ENCODE measurements at places on chromosomes 11 and 22.
A peak's percentile ranks its signal among the peaks of the same experiment; 100 is the strongest.

DNA sequence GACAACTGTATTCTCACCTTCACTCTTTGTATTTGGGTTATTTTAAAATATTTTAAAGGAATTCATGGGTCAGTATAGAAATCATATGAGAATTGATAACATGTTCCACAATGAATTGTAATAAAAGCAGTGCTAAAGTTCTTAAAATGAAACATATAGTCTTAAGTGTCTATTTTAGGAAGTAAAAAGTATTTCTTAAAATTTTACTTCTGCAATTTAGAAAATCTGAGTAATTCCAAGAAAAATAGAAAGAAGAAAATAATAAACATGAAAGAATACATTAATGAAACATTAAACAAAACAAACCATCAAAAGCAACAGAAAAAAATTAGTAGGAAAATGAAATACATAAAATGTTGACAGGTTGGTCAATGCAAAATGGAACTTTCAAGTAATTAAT is 332.4 kb downstream of the ETS1 start:
- no peak for DNase-seq

DNA sequence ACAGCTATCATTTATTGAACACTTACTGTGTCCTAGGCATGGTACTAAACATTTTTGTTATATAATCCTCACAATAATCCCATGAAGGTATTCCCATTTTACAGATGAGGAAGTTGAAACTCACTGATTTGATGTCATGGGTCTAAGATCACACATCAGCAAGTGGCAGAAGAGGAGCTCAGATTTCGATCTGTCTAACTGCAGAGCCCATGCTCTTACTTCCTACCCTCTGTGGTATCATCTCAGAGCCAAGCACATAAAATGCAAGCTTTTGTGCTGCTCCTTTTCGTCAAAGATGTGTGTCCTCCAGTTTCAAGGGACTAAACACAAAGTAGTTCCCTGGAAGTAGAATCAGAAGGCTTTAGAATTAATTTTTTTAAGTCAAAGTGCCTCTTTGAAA is 71.1 kb downstream of the ARFGAP2 start:
- DNase-seq: no peak

DNA sequence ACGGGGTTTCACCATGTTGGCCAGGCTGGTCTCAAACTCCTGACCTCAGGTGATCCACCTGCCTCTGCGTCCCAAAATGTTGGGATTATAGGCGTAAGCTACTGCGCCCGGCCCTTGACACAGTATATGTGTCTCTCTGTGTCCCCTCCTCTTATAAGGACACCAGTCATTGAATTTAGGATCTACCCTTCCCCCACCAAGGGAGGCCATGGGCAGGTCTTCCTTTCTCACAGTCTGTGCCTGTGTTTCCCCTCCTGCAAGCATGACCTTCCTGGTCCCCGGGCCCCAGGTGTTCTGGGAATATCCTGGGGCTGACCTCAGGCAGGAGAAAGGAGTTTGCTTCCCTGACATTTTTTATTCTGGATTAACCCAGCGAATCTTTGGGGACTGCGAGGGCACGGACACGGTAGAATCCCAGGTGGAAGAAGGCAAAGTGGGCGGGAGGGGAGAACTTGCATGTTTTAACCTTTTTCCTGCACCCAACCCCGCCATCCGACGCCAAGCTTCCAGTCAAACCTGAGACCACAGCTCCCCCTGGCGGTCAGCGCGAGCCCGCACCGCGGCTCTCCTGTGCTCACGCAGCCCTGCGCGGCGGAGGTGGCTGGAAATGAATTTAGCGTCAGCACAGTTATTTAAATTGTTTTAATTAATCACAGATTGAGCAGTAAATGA is 42.1 kb upstream of the ISX start:
- peak; percentile 6 for DNase-seq

DNA sequence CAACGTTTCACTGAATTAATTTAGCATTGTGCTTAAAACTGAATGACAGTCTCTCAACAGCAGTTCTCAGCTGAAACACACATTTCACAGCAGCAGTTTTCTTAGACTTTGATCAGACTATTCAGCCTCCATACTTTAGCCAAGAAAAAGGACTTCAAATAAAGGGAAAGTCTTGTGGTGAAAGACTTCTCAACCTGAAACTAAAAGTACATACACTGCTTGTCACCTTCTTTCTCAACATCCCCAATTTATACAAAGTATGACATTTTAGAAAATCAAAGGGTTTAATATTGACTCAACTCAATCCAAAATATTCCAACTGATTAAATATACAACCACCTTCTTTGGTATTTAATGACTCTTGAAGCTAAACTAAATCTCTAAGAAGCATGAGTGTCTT is 419.0 kb downstream of the LRRC4C start:
- DNase-seq: no peak

- DNase-seq: no peak
Observed at GRCh38 chr22:24450610-24451009, 23.2 kb downstream of the ADORA2A start.

GRCh38 chr22:31707519-31707918 is 42.4 kb downstream of the PRR14L start:
- DNase-seq: no peak

DNA sequence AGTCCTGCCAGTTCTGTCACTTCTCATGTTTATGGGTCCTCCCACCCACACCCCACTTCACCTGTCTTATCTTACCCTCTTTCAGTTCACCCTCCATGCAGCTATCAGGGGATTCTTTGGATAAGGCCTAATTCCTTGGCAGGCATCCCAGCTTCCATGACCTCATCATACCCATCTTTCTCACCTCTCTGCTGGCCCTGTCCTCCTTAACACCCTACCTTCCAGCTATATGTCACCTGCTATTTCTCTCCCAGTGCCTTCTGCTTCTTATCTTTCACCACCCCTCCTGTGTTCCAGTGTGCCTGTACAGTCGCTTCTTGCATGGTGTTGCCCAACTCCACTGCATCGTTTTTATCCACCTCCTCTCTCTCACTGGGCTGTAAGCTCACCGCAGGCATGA is 28.3 kb downstream of the SNU13 start:
- DNase-seq: no peak

- DNase-seq: no peak
Observed at GRCh38 chr11:101267654-101268053, 138.0 kb upstream of the PGR start.

DNA sequence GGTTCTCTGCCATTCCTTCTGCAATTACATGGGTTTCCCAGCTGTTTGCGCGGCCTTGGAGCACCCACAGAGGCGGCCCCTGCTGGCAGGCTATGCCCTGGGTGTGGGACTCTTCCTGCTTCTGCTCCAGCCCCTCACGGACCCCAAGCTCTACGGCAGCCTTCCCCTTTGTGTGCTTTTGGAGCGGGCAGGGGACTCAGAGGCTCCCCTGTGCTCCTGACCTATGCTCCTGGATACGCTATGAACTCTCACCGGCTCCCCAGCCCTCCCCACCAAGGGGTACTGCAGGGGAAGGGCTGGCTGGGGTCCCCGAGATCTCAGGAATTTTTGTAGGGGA is 2.6 kb downstream of the RCE1 start:
- DNase-seq: no peak

Data from mesenchymal stem cell (in vitro differentiated cells and primary cell).